A172 (cell line): ENCODE measurements at places on chromosomes 2 and 18.

DNA sequence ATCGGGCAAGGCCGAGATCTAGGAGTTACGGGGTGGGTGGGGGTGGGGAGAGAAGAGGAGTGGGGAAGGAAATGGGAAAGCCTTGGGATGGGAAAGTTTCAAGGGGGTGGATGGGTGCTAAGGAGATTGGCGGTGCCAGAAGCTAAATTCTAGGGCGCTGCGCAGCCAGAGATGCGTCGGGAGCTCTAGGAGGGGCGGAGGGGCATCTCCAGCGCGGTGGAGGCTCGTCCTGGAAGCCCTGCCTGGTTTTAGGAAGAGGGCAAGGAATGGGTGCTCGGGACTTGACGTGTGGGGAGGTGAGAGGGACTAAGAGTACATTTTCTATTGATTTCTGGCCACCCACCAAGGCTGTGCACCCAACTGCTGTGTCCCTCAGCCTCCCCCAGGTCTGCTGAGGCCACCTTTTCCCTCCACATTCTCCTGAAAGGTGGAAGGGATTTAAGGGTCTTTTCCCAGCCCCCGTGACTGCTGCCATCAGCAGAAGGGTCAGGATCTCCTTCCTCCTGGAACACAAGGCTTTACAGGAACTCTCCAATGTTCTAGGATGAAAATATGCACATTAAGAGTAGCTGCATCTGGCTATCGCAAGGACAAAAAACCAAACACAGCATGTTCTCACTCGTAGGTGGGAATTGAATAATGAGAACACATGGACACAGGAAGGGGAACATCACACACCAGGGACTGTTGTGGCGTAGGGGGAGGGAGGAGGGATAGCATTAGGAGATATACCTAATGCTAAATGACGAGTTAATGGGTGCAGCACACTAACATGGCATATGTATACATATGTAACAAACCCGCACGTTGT lies 1.4 kb downstream of the C2orf72 start:
- DNase-seq = no peak

GRCh38 chr18:53165770-53166169 lies 825.8 kb downstream of the DCC start:
- no peak for DNase-seq

GRCh38 chr2:188853307-188853706 lies 120.9 kb upstream of the COL3A1 start:
- no peak for DNase-seq

- no peak for DNase-seq
Observed at GRCh38 chr2:187232749-187233148, 215.3 kb downstream of the CALCRL start.

GRCh38 chr2:46481198-46482193 lies 2.1 kb downstream of the TMEM247 start:
- DNase-seq = peak; percentile 84

DNA sequence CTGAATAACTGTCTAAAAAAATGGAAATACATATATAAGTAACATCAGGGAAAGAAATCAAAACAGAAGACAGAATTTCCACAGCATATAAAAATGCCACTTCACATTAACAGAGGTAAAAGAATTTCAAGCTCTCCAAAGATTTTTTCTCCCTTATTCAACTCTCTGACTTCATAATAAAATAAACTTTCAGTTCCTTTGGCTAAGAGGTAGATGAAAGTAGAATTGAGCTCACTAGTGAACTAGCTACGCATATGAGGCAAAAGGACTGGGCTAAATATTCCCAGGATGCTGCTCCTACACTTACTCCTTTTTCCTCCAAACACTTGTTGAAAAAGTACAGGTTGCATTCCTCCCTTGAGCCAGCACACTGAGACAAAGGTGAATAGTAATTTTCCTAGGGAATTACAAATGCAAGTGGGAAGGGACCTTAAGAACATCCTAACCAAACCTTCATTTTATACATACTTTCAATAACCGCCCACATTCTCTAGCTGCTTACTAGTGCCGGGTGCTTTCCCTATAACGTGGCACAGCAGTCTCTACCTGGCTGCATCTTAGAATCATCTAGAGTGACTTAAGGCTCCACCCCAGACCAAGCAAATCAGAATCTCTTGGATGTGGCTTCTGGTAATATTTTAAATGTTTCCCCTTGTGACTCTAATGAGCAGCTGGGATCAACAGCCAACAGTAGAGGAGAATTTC lies 136.6 kb downstream of the MTCL1 start:
- DNase-seq = peak; percentile 57

DNA sequence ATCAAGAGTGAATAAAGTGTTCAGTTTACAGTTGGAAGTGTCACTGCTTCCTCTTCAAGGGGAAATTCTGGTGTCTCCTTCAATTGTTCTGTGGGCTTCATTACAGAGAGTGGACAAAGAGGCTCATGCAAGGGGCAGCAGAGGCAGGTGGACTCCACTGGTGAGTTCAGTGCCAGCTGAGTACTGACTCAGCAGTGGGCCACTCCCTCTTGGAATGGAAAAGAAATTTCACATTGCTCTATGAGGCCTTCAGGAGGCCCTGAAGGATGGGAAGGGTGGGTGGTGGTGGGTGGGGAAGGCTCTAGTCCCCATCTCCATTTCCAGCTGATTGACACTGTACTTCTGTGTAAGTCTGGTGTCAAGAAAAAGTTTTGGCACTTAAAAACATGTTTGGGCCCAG lies 66.4 kb downstream of the PRELID3A start:
- no peak for DNase-seq

DNA sequence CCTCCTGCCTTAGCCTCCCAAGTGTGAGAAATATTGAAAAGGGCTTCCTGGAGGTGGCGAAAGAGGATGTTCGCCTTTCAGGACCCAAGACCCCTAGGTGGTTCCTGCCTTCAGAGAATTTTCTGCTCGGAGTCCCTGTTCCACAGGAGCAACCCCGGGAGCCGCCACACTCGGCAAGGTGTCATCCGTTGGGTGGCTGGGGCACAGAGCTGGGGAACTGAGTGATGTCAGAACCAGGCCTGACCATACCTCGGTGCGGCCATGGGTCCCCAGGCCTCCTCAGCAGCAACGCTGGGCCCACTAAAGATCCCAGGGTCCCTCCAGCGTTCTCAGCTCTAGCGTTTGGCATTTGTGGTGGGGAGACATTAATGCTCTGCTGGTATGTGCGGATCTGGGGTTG lies 23.7 kb upstream of the TAF1B start:
- DNase-seq = no peak

- no peak for DNase-seq
Observed at GRCh38 chr2:239881031-239881471, 144.1 kb downstream of the NDUFA10 start.

GRCh38 chr2:236706288-236706687 lies 136.7 kb downstream of the ACKR3 start:
- no peak for DNase-seq

GRCh38 chr18:37243741-37244140 lies 321.9 kb downstream of the CELF4 start:
- no peak for DNase-seq

GRCh38 chr2:223760838-223761502 lies 76.4 kb downstream of the AP1S3 start:
- peak; percentile 96 for DNase-seq

- DNase-seq = no peak
Observed at GRCh38 chr18:7196421-7196820, 34.5 kb upstream of the LRRC30 start.

GRCh38 chr18:59123588-59124369 lies 15.9 kb upstream of the SEC11C start:
- DNase-seq = peak; percentile 85

DNA sequence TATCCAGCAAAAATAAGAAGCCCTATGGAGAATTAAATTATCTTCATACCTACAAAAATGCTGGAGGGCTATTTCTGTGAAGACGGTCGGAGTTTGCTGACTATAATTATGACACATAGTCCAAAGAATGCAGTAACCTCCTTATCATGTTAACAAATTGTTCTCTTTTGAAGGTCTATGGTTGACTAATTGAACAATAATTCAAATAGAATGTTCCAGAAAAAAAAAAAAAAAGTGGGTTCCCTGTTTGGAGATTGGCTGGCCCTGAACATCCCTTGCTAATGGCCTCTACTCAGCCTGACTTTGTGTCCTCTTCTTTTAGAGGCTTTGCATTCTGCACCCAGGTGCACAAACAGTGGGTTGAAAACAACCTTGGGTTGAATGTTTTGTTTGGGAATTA lies 82.8 kb upstream of the CCBE1 start:
- peak; percentile 82 for DNase-seq

DNA sequence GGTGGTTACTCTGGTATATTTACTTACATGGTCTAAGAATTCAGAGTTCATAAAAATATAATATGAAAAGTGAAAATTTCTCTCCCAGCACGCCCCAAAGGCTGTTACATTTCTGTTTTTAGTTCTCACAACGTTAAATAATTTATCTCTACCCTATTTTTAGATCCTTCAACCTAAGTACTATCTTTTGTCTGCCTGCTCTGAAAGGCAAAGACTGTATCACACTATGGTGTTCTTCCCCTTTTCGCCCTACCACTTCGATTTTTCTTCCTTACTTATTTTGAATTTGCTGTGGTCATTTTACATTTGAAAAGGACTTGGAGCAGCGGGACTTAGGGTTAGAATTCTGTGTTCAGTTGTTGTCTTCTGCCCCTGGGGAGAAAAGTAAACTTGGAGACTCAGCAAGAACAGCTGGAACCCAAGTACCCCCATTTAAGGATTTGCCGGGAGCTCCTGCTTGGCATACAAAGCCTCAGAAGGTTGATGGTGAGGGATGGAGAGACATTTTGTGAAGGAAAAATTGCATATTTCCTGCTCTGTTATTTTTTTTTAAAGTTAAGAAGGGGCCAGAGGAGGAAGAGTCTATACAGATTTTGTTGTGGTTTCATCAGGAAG lies 19.0 kb downstream of the ADAM23 start:
- no peak for DNase-seq

GRCh38 chr2:22274661-22275060 lies 1110.3 kb upstream of the KLHL29 start:
- no peak for DNase-seq

DNA sequence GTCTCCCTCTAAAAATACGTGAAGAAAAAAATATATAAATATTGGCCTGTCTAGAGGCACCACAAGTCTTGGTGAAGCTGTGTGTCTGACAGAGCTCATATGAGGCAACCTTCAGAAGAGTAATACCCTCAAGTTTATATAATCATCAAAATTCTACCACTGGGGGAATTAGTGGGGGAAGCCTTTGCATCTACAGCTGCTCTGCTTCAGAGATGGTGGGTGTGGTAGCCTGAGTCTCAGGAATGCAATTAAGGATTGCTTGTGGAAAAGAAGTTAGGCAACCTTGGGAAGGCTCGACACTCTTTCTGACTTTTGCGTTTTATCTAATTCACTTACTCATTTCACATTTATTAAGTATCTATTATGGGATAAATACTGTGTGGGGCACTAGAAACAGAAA lies 17.4 kb downstream of the TPGS2 start:
- no peak for DNase-seq

DNA sequence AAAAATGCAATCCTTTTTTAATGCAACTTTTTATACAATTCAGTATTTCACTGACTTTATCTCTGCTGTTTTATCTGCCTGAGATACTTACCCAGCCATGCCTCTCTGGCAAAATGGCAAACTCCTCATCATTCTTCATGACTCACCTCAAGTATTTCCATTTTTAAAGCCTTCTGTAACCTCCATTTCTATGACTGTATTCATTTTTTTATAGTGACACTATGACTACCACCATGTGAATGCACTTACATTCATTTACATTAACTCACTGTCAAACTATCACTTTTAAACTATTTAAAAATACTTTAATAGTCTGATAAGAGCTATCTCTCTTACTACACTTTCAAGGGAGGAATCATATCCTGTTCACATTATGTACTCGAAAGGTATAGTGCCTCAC lies 99.4 kb upstream of the SCN7A start:
- peak; percentile 91 for DNase-seq

DNA sequence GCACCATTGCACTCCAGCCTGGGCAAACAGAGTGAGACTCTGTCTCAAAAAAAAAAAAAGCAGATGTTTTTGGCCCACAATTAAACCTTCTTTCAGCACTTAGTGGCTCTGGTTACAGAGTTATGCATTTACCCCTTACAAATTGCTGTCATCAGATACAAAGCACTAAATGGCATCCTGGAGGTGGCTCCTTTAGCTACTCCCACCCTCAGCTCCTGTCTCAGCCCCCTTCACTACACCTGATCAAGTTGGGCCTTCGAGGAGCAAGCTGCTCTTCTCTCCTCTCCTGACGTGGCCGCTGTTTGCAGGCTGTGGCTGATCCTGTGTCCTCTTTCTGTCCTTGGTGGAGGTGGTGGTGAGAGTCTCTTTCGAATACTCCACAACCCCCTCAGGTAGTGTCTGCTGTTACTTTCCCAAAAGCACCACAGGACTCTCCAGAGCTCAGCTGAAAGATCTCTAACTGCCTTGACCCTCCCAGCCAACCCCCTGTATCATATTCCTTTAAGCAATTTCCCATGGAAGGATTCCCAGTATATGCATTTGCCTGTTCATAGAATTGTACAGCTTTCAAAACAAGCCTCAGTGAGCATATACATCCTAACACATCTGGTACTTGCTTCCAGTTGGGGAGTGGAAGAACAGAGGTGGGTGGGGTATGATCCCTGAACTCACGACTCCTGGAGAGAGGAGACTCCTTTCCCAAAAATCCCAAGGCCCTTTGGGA lies 285.9 kb downstream of the CLIP4 start:
- no peak for DNase-seq

DNA sequence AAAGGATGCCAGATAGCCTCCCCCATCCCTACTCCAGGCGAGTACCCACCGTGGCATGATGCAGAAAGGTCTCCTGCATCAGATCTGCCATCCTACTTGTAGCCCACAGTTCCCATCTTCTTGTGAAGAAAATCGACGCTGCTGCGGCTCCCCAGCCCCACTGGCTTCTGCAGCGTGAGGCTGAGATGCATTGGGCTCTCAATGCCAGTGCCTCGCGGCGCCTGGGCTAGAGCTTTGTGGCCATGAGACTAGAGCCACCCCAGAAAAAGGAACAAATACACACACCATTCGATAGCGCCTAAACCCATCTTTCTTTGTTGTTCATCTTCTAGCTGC lies 2.8 kb downstream of the NOL4 start:
- DNase-seq = no peak

GRCh38 chr2:202064171-202064880 lies 8.7 kb upstream of the KIAA2012 start:
- peak; percentile 71 for DNase-seq

GRCh38 chr18:44626236-44626635 lies 54.5 kb upstream of the SETBP1 start:
- no peak for DNase-seq

DNA sequence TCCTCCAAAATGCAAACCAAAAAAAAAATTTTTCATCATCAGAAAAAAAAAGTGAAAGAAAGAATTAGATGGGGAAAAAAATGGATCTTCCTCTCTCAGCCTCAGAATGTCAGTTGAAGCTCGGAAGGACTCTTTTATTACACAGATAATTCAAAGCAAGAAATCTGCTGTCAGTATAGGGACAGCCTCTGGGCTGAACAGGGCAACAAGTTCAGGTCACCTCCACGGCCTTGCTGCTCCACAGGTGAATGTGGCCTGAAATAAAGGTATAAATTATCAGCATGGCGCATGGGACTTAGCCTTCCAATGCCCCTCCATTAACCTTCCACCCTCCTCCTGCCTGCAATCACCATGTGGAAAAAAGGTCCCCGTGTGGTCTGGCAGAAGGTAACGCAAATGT lies 316.8 kb upstream of the POU3F3 start:
- no peak for DNase-seq
